ENCODE measurements at places on chromosomes 2 and 18.

- DNase-seq = no peak
Observed at GRCh38 chr2:207472343-207473048, 57.3 kb upstream of the CREB1 start.

- no peak for DNase-seq
Observed at GRCh38 chr2:68231061-68231372, 21.3 kb downstream of the PPP3R1 start.

DNA sequence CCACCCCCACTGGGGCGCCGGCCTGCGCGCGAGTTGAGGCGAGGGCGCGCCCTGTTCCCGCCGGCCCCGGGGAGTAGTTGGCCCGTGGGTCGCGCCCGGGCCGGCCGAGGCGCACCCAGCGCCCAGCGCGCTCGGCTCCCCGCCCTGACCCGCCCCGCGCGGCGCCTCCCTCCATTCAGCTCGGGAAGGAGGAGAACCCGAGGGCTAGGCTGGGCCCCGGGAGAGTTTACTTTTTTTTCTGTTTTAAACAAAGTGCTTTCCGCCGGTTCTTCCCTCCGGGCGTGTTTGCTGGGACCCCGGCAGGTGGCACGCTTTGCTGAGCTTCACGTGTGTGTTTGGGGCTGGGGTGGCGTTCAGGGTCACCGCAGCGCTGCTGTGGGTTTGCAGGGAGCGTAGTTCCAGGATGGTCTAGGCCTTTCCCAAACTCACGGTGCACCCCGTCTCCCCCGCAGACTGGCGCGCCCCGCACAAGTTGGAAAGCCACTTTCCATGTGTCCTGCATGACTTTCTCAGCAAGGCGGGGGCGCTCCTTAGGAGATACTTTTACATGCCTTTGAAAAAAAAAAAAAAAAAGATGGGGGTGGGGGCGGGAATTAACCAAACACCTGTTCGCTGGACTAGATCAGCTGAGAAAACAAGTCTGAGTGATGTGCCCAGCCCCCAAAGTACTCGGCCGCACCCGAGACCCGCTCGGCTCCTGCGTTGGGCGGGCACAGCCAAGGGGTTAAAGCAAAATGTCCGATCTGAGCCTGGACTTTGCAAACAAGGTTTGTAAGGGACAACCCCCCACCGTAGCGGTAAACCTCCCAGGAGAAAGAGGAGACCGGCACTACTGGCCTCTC lies 825 bp downstream of the ITGA6 start:
- peak; percentile 77 for DNase-seq

DNA sequence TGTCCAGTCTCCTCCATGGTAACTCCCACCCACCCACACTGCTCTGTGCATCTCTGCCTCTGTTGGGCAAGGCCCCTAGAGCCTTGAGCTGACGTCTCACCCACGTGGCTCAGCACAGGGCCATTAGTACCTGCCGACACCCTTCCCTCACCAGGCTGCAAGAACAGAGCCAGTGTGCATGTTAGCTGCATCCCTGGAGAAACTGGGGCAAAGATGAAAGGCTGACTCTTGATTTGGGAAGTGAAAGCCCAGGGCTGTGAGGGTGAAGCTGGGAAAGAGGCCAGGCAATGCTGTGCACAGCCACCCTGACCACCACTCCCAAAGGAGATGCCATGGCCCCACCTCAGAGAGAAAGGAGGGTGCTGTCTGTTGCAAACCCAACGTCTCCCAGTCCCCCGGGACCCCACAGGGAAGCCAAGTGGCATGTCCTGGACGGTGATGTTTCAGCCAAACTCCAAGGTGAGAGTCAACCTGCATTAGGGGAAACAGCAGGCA lies 20.0 kb upstream of the HPCAL1 start:
- DNase-seq = no peak

- DNase-seq = no peak
Observed at GRCh38 chr2:233434666-233435330, 80.5 kb downstream of the DGKD start.

- no peak for DNase-seq
Observed at GRCh38 chr2:233470011-233470687, 96.4 kb downstream of the USP40 start.

DNA sequence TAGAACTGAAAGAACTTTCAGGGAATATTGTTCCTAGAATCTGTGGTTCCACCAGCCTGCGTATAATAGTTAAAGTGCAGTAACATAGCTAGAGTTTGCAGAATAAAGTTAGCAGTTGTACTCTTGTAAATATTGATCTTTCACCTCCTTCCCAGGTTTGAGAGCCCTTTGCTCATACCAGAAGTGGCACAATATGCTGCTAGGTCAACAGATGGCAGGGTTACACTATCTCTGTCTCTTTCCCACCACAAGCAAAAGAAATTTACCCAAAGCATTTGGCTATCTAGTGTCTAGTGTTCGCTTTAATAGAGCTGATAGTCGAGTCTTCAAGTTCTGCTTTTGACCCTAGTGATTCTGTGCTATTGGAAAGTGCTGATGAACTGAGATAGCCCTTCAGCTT lies 119.0 kb upstream of the KLHL14 start:
- no peak for DNase-seq

- no peak for DNase-seq
Observed at GRCh38 chr2:44886414-44886813, 55.1 kb upstream of the SIX3 start.

DNA sequence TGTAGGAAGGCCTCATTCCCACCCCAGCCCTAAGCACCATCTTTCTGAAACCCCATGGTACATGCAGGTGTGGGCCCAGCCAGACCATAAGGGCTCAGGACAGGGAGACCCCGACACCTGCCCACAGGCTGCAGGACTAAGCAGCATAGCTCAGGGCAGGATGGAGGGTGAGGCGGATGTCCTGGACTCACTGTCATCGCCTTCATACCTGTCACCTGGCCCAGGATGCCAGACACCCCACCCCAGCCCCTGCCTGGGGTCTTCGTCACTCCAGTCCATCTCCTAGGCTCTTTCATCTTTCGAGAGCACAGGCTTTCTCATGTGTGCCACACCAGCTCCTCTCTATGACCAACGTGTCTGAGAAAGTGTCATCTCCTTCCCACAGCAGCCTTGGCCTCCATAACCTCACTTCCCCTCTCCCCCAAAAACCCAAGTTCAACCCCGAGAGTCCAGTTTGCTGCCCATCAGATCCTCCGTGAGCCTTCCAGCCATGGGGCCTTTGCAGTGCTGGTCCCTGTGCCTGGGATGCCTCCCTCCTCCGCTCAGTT lies 71.5 kb downstream of the EMX1 start:
- no peak for DNase-seq

DNA sequence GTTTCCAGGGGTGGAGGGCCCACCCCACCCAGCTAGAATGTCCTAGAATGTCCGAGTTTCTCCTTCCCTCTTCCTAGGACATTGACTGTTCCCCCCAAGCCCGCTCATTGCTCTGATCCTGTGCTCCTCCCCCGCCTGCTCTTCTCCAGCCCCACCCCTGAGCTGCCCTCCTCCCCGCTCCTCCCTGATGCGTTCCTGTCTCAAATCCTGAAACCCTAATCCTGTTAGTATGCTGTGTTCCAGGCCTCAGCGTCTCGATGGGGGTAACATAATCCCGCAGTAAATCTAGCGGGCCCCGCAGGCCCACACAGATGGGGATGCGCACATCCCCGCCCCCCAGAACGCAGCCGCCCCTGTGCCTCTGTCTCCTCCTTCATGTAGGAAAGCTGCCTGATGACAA lies 51.3 kb downstream of the NRP2 start:
- no peak for DNase-seq

GRCh38 chr2:86368161-86368824 lies 30.9 kb upstream of the REEP1 start:
- peak; percentile 38 for DNase-seq

GRCh38 chr18:49547701-49548100 lies 14.2 kb upstream of the LIPG start:
- no peak for DNase-seq

GRCh38 chr2:195486987-195487644 lies 169.9 kb upstream of the SLC39A10 start:
- no peak for DNase-seq

- DNase-seq = no peak
Observed at GRCh38 chr2:157170299-157170698, 87.2 kb upstream of the GALNT5 start.

- DNase-seq = no peak
Observed at GRCh38 chr2:236195726-236196125, 27.5 kb upstream of the GBX2 start.

DNA sequence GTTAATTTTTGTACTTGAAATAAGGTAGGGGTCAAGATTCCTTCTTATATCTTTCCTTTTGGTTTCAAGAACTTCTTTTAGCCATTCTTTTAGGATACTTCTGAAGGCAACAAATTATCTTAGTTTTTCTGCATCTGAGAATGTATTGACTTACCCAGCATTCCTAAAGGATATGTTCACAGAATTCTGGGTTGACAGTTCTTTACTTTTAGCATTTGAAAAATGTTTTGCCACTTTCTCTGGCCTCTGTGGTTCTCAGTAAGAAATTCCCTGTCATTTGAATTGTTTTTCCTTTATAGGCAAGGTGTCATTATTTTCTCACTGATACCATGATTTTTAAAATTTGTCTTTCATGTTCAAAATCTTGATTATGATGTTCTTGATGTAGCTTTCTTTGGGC lies 162.4 kb downstream of the GALNT1 start:
- DNase-seq = no peak

DNA sequence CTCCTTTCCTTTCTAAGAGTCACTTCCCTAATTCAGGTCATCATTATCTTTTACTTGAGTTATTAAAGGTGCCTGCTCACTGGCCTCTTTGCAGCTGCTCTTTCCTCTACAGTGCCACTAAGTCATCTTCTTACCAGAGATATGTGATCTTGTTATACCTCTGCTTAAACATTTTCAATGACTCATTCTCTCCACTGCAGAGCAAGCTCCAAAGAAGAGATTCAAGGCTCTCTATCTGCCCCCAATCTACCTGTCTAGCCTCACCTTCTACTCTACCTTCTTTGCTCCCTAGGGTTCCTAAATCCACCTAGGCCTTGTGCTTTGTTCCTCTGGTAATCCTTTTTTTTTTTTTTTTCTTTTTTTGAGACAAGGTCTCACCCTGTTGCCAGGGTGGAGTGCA lies 3.1 kb downstream of the ARHGEF33 start:
- no peak for DNase-seq

- DNase-seq = no peak
Observed at GRCh38 chr2:5674026-5674340, 18.2 kb upstream of the SOX11 start.

GRCh38 chr18:55731594-55732042 lies 143.6 kb upstream of the TCF4 start:
- no peak for DNase-seq

DNA sequence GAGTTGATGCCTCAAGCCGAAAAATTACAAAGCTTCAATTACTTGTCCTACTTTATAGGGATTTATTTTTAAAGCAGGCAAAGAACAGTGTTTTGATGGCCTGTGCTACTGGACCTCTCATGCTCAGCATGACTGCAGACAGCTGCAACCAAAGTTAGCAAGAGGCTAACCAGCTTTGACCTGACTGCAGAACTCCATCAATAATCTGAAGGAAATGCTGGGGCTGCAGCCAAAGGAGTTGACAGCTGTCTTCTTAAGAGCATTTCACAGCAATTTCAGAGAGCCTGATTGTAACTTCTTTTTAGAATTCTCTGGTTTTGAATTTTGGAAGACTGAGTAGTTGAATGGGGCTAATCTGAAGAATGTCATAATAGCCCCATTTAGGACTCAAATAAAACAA lies 46.5 kb upstream of the SESTD1 start:
- no peak for DNase-seq

GRCh38 chr2:198362740-198363139 lies 558.3 kb downstream of the PLCL1 start:
- no peak for DNase-seq

- no peak for DNase-seq
Observed at GRCh38 chr2:11073251-11073650, 82.0 kb upstream of the SLC66A3 start.

DNA sequence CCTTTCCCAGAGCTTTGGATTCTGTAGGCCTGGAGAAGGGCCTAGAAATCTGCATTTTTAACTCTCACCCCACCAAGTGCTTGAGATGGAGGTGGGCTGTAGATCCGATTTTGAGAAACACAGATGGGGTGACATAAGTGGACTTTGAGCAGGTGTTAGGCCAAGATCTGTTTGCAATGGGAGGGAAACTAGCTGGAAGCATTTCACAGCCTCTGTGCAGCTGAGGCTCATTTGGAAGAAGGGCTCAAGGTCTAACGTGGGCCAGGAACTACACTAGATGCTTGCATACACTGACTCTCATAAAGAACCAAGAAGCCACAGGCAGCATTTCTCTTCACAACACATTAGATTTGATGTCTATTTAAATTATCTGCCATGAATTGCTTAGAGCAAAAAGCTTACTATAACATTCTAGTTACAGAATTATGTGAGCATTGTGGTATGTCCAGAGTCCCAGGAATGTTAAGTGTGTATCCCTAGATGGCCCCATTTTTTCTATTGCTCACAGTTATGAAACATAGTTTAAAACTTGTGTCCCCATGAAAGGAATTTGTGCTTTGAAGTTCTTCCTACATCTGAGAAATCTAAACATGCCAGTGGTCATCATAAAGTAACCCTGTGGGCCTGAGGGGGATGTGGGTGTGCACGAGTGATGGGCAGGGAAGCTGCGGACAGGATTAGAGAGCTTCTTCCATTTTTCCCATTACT lies 77.2 kb downstream of the CD28 start:
- no peak for DNase-seq

GRCh38 chr2:288758-289361 lies 969 bp upstream of the ALKAL2 start:
- no peak for DNase-seq

DNA sequence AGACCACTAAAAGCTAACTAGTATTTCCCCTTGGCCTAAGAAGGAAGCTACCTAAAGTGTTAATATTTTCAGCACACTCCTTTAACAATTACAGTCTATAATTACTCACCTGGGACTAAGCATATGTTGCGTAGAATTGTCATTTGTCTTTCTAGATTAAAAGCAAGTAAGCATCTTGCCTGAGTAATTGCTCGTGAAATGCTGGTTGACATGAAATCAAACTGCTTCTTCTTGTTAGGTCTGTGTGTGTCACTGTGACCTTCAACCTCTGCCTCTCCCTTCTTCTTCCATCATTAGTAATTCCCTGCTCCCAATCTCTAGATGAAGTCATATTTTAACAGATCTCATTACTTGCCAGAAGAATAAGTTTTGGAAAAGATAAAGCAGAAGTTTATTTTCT lies 212.2 kb downstream of the XIRP2 start:
- DNase-seq = no peak

- no peak for DNase-seq
Observed at GRCh38 chr18:30142870-30143269, 899.7 kb downstream of the DSC3 start.

GRCh38 chr18:10419420-10420103 lies 34.9 kb upstream of the APCDD1 start:
- DNase-seq = no peak

- no peak for DNase-seq
Observed at GRCh38 chr18:31998880-31999412, 19.7 kb upstream of the RNF125 start.

- DNase-seq = no peak
Observed at GRCh38 chr18:62048279-62048678, 138.6 kb downstream of the PIGN start.

DNA sequence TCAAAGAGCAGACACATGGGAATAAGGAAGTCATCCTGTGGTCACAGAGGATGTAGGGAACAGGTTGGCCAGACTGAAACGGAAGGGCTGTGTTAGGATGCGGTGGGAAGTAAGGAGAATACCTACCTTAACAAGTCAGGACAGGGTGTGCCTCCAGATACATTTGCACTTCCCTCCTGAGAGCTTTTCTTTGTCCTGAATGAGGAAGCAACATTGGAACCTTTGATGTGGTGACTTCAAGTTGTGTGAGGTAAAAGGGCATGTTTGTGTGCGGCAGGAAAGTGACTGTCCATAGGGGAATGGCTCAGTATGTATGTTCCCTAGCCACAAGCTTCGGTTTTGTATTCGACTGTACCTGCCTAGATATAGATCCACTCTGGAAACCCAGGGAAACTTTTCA lies 24.9 kb upstream of the LRRTM1 start:
- DNase-seq = no peak
